ENCODE measurements at places on chromosomes 3 and 15.

DNA sequence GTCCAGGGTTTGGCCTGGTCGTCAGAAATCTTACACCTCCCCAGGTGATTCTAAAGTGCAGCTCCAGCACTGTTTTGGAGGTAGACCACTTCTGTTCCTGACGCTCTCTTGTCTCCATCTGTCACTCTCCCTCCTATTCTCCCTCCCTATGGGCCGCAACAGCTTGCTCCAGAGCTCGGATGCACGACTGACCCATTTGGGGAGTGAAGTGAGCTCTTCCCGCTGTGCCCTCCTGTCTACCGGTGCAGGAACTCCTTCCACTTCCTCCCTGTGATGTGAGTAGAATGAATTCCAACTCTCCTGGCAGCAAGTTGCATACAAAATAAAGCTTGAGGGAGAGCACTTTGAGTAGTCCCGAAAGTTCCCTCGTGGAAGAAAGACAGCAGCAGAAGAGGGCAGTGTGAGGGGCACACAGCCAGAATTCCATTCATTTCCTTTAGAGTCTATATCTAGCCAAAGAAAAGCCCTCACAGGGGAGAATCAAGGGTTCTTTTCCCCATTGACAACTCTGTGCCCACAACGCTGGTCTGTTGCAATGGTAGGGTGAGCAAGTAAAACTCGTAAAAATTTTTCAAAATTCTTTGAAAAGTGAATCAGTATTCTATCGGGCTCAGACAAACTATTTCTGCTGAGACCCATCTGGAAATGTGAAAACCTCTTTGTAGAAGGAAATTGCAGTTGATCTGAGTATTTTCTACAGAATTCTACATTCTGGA is 39.9 kb upstream of the BDH1 start:
- no peak for DNase-seq

- no peak for DNase-seq
Observed at GRCh38 chr15:59174151-59174834, 32.4 kb upstream of the LDHAL6B start.

DNA sequence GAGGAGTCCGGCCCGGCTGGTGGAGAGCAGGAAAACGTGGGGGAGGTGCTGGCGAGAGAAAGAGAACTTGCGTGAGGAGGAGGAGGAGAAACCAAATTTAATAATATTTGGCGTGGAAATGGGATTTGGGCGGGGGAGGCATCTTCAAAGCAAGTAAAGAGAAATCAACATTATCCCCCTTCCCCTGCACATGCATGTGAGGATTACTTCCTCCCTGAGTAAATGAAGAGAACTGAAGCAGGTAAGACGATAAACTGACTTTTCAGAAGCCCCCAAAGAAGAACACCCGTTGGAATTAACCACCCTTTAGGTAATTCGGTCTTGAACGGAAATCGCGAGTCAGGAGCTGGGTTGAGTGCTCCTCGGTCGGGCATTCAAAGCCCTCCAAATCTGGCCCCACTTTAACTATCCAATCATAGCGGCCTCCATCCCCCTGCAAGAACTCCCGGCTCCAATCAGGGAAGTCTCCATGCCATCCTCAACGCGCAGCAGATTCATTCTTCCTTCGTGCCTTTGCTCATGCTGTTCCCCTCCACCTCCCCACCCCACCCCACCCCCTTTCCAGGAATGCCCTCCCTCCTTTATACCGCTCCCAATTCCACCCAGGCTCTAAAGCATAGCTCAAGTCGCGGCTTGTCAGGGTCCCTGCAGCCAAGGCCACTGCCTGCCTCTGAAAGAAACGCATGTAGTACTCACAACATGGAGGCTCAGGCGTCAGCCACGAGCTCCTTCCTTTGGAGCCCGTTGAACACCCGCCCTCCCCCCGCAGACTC is 545 bp upstream of the RFX7 start:
- DNase-seq = peak; percentile 50

- DNase-seq = no peak
Observed at GRCh38 chr3:45642731-45643152, 46.5 kb upstream of the SACM1L start.

GRCh38 chr15:98069256-98069655 is 108.8 kb downstream of the ARRDC4 start:
- no peak for DNase-seq

GRCh38 chr3:66487465-66487864 is 13.4 kb downstream of the LRIG1 start:
- no peak for DNase-seq

GRCh38 chr15:55327387-55327786 is 8.4 kb downstream of the PIGB start:
- DNase-seq = no peak

GRCh38 chr3:17367171-17367570 is 375.3 kb downstream of the TBC1D5 start:
- DNase-seq = no peak

GRCh38 chr3:13508496-13508895 is 28.4 kb downstream of the HDAC11 start:
- no peak for DNase-seq

DNA sequence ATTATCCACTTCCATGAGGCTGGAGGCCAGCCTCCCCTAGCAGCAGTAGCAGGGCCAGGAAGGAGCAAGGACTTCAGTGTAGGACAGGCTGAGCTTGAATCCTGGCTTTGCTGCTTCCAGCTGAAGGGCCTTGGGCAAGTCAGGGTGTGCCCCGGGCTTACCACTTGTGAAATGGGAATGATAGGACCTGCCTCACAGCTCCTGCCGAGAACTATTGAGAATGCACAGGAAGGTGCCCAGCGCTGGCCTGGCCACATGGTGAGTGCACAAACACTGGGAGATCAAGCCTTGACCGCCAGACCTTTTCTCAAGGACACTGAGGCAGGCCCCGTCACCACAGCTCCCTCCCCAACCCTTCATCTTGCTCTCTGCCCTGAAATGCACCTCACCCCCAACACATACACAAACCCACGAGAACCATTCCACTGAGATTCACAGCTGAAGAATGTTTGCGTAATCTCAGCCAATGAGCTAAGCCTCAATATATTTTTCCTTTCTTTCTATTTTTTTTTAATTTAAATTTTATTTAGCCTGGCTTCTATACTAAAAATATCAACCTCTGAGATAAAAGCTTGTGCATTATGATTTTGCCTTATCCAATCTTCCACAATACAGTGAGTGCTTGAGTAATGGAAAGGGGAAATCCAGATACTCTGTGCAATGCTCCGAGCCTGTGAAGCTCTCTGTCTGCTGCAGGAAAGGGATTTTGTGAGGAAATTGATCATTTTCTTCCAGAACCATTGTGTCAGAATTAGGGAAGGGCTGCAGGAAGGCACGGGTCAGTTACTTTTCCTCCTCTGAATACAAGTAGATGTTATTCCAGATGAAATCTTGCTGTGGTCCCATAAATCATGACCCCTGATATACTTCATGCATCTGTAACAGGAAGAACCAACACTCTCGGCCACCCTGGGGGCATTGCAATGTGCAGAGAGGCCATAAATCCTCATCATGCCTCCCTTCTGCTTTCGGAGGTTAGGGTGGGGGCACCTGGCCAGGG is 193.9 kb downstream of the TLE3 start:
- no peak for DNase-seq

DNA sequence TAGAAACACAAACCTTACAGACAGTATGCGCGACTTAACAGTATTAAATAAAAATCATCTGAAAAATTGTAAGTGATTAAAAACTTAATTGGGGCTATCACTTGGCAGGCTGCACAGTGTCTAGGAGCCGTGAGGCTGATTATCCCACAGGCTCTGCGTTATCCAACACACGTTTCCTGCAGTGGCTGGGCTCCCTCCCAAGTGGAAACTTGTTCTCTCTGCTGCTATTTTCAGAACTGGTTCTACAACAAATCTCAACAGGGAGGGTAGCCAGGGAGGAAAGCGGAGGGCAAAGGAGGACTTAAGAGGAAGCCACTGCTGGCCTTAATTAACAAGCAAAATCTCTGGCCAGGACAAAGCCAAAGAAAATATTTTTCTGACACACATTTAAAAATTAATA is 555.2 kb downstream of the MAGI1 start:
- DNase-seq = no peak

DNA sequence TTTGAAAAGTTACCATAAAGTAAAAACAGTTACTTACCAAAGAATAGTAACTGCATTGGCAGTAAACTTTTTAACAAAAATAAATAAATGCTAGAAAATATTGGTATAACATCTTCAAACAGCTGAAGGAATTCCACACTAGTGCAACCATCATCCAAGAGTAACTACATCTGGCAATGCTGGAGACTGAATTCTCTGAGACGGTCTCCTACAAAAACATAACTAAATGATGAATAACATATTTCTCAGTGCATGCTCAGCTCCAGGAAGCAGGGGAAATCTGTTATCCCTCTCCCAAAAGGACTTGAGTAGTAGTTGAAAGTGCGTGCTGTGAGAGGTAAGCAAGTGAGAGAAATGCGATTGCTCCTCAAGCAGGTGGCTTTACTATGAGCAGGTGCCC is 526.8 kb upstream of the CCDC54 start:
- DNase-seq = no peak

- DNase-seq = no peak
Observed at GRCh38 chr3:177752831-177753230, 555.5 kb upstream of the TBL1XR1 start.

GRCh38 chr3:65174713-65175112 is 486.9 kb upstream of the ADAMTS9 start:
- no peak for DNase-seq

DNA sequence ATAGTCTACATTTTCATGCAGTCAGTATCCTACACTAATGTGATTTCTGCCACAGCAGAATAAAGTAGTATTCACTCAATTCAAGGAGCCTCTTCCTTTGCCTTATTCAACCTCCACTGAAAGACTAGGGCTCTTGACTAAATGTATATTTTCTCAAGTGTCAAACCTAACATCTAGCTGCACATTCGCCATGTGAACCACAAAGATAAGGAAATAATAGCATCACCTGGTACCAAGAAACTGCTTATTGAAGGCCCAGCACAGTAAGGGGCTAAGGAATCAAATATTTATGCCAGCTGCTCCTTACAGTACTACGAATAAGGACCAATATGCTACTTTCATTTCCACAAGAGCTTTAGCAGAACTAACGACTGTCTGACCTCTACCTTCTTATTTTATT is 1.3 kb downstream of the SRP14 start:
- no peak for DNase-seq

DNA sequence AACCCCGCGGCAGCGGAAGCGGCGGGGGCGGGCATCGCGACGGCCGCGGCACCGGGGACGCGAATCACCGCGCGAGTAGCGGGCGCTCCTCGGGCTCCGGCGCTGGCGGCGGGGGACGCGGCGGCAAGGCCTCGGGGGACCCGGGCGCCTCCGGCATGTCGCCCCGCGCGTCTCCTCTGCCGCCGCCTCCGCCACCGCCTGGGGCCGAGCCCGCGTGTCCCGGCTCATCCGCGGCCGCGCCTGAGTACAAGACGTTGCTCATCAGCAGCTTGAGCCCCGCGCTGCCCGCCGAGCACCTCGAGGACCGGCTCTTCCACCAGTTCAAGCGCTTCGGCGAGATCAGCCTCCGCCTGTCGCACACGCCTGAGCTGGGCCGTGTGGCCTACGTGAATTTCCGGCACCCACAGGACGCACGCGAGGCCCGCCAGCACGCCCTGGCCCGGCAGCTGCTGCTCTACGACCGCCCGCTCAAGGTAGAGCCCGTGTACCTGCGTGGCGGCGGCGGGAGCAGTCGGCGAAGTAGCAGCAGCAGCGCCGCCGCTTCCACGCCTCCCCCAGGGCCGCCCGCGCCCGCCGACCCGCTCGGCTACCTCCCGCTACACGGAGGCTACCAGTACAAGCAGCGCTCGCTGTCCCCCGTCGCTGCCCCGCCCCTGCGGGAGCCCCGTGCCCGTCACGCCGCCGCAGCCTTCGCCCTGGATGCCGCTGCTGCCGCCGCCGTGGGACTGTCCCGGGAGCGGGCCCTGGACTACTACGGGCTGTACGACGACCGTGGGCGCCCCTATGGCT is 675 bp downstream of the RBM15B start:
- peak; percentile 49 for DNase-seq

GRCh38 chr15:85636351-85636750 is 158.4 kb downstream of the KLHL25 start:
- DNase-seq = no peak

- DNase-seq = peak; percentile 48
Observed at GRCh38 chr3:137970914-137971831, 38.8 kb upstream of the CLDN18 start.

DNA sequence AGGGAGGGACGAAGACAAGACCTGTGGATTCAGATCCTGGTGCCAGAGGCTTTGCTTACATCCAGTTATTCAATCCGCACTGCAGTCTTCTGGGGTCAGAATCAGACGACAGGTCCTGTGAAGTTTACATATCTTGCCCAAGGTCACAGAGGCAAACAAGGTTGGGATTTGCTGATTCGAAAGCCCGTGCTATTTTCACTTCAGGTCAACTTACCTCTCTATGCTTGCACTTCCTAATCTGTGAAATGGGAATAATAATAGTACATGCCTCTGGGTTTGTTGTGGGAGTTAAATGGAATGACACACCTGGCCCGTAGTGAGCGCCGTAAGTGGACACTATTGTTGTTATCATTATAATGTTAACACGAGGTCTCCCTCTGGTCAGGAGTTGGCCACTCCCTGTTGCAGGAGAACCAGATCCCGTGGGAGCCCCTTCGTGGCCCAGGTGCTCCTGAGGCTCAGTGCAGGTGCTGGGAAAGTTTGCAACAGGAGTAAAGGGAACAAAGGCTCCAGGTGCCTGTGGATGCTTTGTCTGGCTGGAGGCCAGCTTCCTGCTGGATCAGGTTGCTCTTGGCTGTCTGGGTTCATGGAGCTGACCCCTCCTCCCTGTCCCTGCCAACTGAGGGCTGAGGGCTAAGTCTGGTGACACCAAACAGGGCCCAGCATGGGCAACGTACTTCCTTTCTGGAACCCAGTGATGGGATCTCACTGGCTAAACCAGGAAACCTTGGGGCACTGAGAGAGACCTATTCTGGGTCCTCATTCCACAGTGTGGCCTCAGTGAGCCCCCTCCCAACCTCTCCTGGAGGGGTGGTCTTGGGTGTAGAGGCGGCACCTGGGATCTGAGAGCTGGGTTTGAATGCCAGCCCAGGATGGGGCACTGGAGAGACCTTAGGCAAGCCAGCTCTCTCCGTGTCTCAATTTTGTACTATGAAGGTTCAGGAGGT is 40.1 kb upstream of the SEMA4B start:
- DNase-seq = no peak

DNA sequence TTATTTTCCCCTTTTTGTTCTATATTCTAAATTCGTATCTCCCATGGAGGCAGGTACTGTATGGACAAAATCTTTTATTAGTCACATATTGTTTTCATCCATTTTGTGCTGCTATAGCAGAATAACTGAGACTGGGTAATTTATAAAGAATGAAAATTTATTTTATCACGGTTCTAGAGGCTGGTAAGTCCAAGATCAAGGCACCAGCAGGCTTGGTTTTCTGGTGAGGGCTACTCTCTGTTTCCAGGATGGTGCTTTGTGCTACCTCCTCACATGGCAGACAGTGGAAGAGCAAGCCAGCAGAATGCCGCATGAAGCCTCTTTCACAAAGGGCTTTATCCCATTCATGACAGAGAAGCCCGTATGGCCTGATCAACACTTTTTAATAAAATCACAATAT is 421.9 kb upstream of the TPRG1 start:
- no peak for DNase-seq

GRCh38 chr3:173660645-173661299 is 263.2 kb downstream of the NLGN1 start:
- no peak for DNase-seq

GRCh38 chr3:11592445-11593298 is 51.0 kb downstream of the VGLL4 start:
- no peak for DNase-seq

Data from germinal center (tissue), 1 donor.